ENCODE measurements at places on chromosomes 11 and 22. TPM values are rescaled to one million over a fixed set of nuclear protein-coding genes. Genes with fewer than 3 reads are reported as not detected.

DNA sequence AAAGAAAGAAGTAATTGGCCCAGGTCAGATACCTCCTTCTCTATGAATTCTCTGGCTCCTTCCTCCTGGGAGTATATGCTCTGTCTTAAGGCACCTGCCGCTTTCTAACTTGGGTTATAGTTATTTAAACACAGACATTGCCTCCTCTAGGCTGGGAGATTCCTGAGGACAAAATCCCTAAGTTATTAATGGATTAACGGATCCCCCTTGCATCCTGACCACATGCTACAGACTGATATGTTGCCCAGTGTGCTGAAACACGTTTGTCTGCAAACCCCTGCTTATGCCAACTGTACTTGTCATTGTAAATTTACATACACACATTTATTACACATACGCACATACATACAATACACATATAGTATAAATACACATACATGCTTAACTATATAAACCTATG is 35.3 kb downstream of the PACSIN2 start:
- no peak for DNase-seq

DNA sequence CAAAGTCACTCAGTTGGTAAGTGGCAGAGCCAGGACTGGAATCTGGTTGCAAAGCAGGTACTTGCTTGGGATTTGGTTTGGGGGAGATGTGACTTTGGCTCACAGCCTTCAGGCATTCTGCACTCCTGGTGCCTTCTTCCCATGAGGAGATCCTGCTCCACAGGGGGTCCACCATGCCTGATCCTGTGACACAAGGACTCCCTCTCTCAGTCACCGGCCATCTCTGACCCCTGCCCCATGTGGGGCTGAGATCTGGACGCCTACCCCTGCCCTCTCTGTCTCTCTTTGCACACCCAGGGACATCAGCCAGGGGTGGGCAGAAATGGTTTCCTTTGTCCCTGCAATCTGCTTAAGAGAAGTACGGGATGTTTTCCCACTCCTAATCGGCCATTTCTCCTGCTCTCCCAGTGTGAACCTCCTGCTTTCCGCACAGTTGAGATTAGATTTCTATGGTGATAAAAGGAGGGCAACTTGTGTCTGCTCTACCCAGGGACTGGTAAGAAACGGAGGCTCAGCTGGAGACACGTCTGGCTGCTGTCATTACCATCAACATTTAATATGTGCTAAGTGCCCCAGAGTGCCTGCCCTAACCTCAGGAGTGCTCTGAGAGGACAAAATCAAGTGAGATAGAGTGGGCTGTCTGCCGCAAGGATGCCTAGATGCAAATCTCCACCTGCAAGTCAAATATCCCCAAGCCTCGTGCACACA is 11.1 kb upstream of the FXYD6 start:
- no peak for DNase-seq

GRCh38 chr22:19862619-19863246 is 8.1 kb upstream of the GNB1L start:
- no peak for DNase-seq

DNA sequence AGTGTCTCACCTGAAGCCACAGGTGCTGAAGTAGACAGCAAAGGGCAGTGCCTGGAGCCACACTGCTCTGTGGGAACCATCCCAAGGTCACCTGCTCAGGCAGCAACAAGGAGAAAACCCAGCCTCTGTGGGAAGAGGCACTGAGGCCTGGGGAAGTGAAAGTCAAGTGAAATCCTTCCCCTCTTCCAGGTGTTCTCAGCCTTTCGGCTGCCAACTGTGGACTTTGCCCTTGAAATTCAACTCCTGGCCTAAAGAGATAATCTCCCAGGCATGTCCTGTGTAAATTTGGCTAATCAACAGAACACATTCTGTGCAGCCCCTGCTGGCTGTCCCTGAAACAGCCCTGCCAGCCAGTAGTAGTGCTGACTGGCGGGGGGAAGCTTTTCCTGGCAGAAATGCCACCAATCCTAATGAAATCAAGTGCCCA is 112.1 kb downstream of the RPL27A start:
- DNase-seq, result no peak

The MADD gene
- 32.4 TPM for polyA plus RNA-seq

The VPREB1 gene
- polyA plus RNA-seq, result not detected

Data from CD4-positive, alpha-beta memory T cell (primary cell).